Thyroid gland (tissue), 4 donors: ENCODE measurements at places on chromosomes 16 and 17.

DNA sequence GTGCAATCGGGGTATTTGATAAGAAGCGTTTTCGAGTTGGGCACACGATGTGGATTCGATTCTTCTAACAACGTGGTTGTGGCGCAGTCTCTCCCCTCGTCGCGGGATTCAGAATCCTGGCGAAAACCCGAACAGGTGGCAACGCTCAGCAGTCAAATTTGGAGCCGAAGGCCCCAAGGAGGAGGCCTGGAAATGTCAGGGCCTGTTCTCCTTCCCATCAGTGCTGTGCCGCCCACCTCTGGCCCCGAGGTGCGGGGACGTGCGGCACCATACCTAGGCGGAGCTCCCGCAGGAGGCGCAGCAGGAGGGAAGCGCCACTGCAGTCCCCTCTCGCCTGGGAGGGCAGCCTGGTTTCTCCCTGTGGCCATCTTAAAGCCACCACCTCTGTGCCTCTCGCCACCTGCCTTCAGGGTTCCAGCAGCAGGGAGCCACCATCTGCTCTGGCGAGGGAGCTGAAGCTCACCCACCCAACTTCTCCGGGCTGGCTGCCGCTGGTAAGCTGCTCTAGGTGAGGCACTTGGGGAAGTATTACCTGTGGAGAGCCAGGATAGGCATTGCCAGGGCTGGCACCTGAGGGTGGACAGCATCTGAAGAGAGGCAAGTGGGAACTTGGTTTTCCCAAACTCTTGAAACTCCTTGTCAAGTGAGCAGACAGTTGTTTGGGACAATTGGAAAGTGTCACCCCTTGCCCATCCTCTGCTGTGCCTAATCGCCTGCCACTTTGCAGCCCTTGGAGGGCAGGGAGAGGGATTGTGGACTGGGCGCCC is 2.6 kb upstream of the AATF start:
- DNase-seq, result no peak

DNA sequence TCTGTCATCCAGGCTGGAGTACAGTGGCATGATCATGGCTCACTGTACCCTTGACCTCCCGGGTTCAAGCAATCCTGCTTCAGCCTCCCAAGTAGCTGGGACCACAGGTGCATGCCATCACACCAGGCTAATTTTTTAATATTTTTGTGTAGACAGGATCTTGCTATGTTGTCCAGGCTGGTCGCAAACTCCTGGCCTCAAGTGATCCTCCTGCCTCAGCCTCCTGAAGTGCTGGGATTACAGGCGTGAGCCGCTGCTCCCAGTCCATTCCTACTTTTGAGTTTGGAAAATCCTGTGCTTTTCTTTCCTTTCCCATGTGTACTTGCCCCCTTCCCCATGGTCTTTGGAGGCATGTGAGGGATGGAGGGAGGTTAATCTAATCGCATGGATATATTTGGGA is 60.0 kb downstream of the MSI2 start:
- no peak for DNase-seq

GRCh38 chr17:75269844-75270217 is 1.2 kb downstream of the MIF4GD start:
- DNase-seq, result no peak

DNA sequence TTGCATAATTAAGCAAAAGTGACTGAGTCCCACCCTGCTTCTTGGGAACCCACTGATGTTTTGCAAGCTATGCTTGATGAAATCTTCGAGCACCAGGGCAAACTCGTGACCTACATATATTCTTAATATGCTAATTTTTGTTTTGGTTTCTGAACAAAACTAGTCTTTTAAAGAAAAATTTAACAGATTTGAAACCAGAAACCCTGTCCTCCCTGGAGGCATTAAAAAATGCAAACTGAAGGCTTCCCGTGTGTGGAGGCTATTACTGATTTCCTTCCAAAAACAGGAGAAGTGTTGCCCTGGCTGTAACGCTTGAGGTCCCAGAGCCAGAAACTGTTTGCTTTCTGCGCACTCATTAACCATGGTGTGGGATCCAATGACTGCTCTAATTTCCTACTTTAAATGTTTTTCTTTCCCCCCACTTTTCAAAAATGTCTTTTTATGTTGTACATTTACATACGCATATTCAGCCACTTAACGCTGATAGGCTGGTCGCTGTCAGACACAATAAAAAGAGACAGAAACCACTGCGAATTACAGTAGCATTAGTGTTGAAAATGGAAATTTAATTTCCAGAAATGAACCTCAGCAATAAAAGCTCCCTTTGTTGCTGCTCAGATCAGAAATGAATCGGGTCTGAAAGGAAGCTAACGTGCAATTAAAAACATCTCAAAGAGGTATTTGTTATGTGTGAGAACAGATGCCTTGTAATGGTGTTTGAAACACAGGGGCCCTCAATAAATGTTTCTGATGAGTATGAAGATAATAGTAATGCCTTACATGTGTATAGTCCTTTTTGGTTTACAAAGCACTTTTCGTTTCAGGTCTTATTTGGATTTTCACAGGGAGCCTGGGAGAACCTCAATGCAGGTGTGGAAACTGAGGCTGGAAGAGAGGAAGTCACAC is 39.9 kb upstream of the IRX6 start:
- DNase-seq, result peak; percentile 5

- DNase-seq, result peak; percentile 26
Observed at GRCh38 chr17:164303-165235, 16.9 kb downstream of the DOC2B start.

- DNase-seq, result no peak
Observed at GRCh38 chr17:21299981-21300600, 15.6 kb downstream of the MAP2K3 start.

DNA sequence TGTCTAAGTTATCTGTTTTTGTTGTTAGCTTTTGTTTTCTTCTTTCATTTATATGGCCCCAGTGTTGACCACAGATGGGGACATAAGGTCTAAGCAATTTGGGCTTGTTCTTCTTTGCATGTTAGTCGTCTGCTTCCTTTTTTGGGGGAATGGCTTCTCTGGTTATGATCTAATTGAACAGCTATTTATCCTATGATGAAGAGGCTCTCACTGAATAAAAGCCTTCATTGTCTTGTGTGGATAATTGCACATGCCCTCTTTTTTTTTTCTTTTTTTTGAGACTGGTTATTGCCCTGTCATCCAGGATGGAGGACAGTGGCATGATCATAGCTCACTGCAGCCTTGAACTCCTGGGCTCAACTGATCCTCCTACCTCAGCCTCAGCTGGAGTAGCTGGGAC is 13.7 kb downstream of the SMARCE1 start:
- DNase-seq, result no peak

DNA sequence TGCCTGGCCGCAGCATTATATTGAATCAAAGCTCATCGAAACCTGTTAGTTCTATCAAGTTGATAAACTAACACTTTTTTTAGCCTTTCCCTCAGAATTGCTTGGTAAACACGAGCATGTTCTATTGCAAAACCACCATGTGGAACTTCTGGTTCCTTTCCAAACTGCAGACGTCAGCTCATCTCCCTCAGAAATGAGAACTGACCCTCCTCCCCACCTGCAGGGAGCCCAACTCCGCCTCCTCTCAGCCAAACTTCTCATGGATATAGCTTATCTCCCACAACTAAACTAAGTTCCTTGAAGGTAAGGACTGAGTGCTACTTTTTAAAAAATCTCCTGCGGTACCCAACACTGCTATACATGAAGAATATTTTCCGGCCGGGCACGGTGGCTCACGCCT is 6.7 kb downstream of the SHMT1 start:
- no peak for DNase-seq

GRCh38 chr17:41307647-41308046 is 1.5 kb downstream of the KRTAP16-1 start:
- DNase-seq, result peak; percentile 77

GRCh38 chr16:70416748-70417616 is 21.9 kb downstream of the ST3GAL2 start:
- DNase-seq, result peak; percentile 88
